ENCODE measurements at places on chromosomes 3 and 15.

DNA sequence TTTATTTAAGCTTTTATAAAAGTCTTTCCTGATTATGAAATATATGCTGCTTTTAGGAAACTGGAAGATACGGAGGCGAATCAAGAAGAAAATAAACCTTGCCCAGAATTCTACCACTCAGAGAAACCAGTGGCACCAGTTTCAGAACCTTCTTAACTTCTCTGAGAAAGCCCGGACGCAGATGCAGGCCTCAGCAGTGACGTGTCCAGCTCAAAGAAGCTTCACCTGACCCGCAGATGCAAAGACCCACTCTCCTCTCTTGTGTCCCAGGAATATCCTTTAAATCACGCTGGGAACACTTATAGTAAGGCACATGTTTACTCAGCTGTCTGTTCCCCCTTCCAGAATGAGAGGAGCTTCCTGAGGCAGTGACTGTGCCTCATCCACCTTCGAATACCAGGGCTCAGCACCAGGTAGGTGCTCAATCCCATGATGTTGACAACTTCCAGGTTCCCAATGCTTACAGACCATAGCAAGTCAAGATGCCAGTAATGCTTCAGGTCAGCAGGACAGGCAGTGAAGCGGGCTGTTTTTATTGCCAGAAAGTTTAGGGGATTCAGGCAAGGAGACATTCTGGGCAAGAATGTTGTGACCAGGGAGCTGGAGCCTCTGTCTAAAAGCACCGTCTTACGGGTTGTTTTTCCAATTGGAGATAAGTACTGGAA, 39.9 kb upstream of the LDHAL6B start:
- no peak for DNase-seq

DNA sequence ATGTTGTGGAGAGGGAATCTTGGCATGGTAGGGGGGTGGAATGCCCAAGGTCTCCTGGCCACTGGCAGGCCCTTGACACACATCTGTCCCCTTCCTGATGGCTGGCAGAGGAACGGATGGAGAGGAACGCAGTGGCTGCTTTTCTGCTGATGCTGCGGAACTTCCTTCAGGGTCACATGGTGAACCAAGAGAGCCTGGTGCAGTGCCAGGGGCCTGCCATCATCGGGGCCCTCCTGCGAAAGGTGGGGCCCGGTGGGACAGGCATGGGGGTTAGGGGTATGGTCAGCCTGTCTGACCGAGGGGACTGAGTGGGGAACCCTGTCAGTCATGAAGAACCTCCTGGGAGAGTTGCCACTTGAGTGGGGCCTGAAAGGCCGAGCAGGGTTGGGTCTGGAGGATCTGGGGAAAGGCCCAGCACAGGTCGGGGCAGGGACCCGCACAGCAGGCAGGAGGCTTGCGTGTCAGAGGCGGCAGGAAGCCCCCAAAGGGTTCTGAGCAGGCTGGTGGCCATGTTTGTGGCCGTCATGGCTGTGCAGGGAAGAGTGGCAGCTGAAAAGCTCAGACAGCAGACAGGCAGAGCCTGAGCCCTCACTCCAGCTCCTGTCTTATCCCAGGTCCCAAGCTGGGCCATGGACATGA, 18.1 kb downstream of the NBEAL2 start:
- DNase-seq: no peak

GRCh38 chr3:71066356-71066755, 517.2 kb downstream of the FOXP1 start:
- DNase-seq: no peak

- DNase-seq: no peak
Measured at GRCh38 chr3:81684751-81685395, 76.6 kb downstream of the GBE1 start.

DNA sequence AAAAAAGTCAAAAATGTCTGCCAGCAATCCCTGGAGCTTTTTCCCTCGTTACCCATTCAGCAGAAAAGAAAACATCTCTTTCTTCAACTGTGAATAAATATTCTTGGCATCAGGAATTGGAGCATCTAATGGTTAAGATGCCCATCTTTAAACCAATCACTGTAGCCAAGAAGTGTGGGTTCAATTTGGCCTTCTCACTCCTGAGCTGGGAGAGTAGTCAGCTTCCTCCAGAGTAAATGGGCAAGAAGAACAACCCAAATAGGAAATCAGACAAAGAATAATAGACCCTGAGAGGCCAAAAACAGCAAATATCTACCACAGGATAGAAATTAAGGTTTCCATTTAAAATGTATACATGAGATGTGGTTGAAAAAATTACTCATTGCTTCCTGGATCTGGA, 508.0 kb upstream of the MDFIC2 start:
- no peak for DNase-seq

DNA sequence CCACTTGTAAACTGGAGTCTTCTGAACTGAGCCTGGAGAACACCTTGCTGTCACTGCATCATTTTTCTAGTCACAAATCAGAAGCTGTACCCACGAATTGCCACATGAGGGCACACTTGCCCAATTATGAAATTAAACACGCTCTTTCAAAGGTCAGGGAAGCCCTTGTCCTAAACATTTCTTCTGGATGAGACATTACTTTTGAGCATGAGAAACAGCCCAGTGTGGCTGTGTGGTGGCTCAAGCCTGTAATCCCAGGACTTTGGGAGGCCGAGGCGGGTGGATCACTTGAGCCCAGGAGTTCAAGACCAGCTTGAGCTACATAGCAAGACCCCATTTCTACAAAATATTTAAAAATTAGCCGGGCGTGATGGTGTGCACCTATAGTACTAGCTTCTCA, 27.5 kb upstream of the CFAP161 start:
- peak; percentile 7 for DNase-seq

GRCh38 chr3:184727357-184728009, 15.6 kb upstream of the MAGEF1 start:
- peak; percentile 27 for DNase-seq

DNA sequence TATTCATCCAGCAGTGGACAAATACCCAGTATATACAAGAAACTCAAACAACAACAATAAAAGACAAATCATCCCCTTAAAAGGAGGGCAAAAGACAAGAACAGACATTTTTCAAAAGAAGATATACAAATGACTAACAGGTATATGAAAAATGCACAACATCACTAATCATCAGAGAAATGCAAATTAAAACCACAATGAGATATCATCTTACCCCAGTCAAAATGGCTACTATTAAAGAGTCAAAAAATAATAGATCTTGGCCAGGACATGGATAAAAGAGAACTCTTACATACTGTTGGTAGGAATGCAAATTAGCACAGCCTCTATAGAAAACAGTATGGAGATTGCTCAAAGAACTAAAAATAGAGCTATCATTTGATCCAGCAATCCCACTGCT, 16.9 kb downstream of the DHX36 start:
- DNase-seq: no peak

GRCh38 chr3:158713094-158713499, 19.2 kb downstream of the RARRES1 start:
- DNase-seq: no peak

- no peak for DNase-seq
Measured at GRCh38 chr3:41888368-41889076, 73.4 kb downstream of the ULK4 start.

DNA sequence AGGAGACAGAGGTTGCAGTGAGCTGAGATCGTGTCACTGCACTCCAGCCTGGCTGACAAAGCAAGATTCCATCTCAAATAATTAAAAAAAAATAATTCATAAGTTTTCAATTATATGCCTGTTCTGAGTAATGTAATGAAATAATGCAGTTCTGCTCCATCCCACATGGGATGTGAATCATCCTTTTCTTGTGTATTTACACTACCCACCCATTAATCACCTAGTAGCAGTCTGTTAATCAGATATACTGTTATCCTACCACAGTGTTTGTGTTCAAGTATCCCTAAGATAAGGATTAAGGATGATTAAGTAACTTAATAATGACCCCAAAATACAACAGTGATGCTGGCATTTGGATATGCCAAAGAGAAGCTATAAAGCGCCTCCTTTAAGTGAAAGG, 38.8 kb downstream of the PIGB start:
- DNase-seq: no peak

- DNase-seq: no peak
Measured at GRCh38 chr3:157573780-157574378, 70.7 kb upstream of the VEPH1 start.

DNA sequence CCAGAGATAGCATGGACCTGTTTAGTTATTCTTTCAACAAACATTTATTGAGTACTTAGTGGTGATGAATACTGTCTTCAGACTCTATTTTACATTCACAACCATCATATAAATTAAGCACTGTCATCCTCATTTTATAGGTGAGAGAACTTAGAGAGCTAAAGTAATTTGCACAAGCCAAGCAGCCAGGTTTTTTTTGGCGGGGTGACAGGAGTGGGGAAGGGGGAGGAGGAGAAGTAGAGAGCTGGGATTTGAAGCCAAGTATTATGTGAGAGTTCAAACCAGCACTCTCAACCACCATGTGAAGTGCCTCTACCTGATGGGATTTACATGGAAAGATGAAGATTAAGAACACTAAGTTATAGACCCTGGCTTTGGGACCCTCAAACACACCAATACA, 547.4 kb upstream of the IL12A start:
- DNase-seq: no peak

GRCh38 chr15:40146037-40146436, 14.8 kb upstream of the BUB1B start:
- DNase-seq: no peak

DNA sequence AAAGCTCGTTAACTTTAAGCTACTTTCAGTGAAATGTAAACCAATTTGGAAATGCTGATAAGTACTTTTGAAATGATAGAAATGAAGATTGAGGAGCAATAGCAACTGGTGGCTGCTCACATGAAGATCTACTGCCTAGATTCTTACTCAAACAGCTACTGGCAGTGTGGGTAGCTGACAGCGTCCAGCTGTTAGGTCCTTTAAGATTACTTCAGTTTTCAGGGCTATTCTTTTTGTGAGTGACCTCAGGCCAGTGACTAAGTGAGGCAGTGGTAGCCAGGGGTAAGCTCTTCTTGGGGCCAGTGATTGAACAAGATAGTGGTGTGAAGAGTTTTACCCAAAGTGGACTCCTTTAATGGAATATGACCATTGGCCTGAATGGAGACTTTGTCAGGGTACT, 41.3 kb downstream of the NECTIN3 start:
- no peak for DNase-seq

DNA sequence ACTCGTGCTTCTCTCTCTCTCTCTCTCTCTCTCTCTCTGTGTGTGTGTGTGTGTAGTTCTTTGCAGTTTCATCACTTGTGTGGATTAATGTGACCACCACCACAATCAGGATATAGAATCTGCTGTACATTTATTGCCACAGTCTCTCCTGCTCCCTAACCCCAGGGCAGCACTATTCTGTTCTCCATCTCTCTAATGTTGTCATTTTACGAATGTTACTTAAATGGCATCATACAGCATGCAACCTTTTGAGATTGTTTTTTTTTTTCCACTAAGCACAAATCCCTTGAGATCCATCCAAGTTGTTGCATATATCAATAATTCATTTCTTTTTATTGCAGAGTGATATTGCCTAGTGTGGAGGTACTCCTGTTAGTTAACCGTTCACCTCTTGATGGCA, 26.9 kb downstream of the SLCO3A1 start:
- DNase-seq: no peak

DNA sequence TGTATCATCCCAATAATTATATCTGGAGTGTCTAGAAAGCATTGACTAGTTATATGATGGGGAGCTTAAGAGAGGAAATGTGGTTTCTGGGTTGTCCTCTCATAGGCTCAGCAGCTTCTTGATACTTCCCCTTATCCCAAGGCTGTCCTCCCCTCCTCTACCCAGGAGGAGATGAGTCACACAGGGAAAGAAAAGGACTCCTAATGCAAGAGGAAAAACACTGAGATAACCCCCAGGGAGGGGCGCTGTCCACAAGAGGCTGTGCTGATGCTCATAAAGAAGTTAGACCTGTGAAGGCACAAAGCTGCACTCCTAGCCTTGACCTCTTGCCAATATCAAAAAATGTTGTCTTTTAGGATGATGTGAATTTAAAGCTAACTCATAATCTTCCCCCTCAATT, 28.8 kb upstream of the GYG1 start:
- no peak for DNase-seq

- no peak for DNase-seq
Measured at GRCh38 chr15:56837273-56837672, 81.2 kb upstream of the TCF12 start.

- DNase-seq: no peak
Measured at GRCh38 chr15:83858820-83859505, 205.0 kb downstream of the ADAMTSL3 start.

DNA sequence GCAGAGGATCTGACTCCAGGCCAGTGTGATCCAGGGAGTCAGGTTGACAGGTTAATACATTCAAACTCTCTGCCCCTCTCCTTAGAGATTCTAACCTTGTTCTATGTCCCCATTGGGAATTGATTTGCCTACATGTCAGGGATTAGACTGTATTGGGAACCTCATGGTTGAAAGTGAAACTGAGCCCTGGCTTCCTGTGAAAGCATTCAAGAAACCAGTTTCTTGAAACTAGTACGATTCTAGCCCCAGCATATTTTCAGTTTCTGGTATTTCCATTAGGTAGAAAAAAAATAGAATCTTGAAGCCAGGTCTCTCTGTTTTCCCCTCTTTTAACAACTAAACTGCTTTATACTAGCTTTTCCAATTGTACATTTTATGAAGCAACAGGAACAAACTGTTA, 140.4 kb upstream of the ABI3BP start:
- DNase-seq: no peak

GRCh38 chr3:158097081-158097592, 9.1 kb downstream of the SHOX2 start:
- DNase-seq: no peak

DNA sequence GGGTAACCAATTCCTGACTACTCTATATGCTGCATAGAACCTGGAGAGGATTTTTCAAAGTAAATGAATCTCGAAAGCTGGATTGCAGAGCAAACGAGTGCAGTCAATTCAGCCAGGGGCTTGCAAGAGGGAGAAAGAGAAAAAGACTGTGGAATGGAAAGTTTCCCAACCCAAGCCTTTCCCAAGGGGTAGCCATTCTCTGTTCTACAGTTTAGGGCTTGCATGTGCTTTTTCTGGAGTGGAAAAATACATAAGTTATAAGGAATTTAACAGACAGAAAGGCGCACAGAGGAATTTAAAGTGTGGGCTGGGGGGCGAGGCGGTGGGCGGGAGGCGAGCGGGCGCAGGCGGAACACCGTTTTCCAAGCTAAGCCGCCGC, 511 bp upstream of the RARB start:
- DNase-seq: no peak

- DNase-seq: no peak
Measured at GRCh38 chr15:77097921-77098320, 27.0 kb upstream of the TSPAN3 start.

- DNase-seq: no peak
Measured at GRCh38 chr3:30966896-30967295, 72.4 kb upstream of the GADL1 start.

DNA sequence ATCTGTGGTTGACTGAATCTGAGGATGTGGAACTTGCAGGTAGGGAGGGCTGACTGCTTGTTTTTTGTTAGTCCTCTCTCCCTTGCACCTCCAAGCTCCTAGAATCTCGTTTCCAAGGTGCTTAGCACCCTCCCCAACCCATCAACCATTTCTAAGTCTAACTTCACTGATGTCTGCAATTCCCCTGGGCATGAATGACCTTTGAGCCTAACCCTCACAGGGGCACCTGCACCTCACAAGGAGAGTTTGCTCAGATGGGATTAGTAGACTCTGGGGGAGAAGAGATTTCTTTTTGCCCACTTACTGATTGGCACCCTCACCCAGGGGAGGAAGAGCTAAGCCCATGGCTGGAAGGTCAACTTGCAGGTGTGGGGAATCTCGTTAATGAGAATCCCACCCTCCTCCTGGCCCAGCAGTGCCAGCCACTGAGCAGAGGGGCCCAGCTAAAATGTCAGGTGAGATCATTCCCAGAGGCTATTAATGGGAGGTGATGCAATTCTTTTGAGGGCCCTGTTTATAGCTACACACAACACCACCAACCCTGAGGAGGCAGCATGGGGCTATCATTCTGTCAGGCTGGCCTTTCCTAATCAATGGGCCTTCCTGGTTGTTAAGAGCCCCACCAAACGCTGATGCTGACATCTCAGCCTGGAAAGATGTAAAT, 81.6 kb upstream of the HERC1 start:
- no peak for DNase-seq

Data from activated gamma-delta T cell treated with anti-CD3 and anti-CD28 coated beads, Interleukin-2, amount 50 U/mL, for 16 hours (primary cell).